Stimulated activated CD4-positive, alpha-beta T cell treated with anti-CD3 and anti-CD28 coated beads, Interleukin-2, amount 100 ng/mL, for 24 hours (primary cell): ENCODE measurements at places on chromosomes 4 and X.

- DNase-seq: no peak
These were observed 558.9 kb upstream of the TENM3 start for GRCh38 chr4:181684310-181684709.

DNA sequence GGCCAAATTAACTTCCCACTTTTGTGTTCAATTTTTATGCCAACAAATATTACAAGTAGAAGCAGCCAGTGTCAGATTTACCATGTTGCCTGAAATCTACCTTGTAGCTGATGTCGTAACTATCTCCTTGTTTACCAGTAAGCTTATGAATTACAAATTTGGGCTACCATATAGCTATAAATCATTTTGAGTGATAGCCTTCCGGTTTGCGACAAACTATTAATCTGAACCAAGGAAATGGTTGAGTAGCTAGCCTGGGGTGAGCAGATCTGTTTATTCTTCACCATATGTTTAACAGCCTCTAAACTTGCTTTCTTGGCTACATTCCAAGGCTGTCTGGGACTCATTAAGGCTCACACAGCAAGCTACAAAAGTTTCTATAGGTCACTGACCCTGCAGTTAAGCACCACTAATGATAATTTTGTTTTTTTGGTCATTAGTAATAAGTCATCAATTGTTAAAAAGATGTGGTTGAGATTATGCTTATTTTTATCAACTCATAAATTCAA lies 218.7 kb upstream of the SPOCK3 start:
- no peak for DNase-seq

DNA sequence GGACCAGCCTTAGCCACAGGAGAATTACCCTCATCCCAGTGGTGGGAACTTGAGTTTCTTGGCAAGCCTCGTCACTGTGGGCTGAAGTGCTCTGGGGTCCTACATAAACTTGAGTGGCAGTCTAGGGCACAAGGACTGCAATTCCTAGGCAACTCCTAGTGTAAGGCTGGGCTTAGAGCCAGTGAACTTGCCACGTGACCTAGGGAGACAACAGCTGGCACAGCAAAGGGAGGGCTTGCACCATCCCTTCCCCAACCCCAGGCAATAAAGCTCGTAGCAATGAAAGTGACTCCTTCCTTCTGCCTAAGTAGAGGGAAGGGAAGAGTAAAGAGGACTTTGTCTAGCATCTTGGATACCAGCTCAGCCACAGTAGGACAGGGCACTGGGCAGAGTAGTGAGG lies 81.8 kb downstream of the TEX11 start:
- no peak for DNase-seq

- DNase-seq: no peak
These were observed 90.3 kb downstream of the AFF1 start for GRCh38 chr4:87025023-87025613.

DNA sequence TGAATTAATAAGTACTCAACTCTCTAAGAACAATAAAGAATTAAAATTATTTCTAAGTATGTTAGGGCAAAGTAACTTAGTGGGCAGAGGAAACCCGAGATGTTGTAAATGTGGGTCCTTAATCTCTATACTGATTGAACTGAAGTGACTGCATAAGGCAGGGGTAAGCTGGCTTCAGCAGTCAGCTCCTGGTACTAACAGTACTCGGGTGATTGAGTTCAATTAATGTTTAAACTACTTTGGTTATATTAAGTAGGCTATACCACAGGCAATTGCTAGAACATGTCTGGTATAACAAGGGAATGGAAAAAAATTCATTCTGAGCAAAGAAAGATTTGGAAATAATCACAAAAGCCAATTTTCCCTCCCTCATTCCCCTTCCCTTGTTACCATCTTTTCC lies 90.7 kb downstream of the LNX1 start:
- DNase-seq: no peak
